ENCODE measurements at places on chromosomes 13 and 19.

DNA sequence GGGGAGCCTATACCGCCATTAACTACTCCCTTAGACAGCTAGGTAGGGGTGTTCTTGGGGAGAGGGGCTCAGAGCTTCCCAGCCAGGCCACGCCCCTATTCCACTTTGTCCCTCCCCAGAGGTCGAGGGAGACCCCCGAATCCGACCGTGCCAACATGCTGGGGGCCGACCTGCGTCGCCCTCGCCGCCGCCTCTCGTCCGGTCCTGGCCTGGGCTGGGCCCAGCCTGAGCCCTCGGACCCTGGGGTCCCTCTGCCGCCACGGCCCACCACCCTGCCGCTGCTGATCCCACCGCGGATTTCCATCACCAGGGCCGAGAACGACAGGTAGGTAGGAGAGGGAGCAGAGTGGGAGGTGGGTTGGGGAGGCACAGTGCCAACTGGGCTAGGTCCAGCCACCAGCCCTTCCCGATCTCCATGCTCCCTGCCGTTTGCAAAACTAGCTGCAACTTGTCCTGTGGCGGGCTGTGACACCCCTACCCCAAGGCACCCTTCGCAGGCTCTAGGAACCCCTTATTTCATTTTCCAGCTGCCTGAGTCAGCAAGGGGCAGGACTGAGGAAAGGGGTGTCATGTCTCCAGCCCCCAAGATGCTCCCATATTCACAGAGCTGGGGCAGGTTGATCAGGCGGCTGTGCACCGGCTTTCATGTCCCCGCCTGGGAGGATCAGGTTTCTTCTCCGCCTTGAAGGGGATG lies 2.6 kb upstream of the PDE4A start:
- DNase-seq: no peak

GRCh38 chr13:93473441-93474270 lies 247.0 kb downstream of the GPC6 start:
- DNase-seq: no peak

- DNase-seq: no peak
Observed at GRCh38 chr13:33445476-33445875, 159.9 kb upstream of the STARD13 start.

GRCh38 chr19:33193865-33194362 lies at the start of gene LRP3:
LRP3 (plus strand) TSS chr19:33194330; CDS start chr19:33194786, 456 bp downstream.
- DNase-seq: no peak

GRCh38 chr13:23848646-23849141 lies 40.5 kb downstream of the MIPEP start:
- no peak for DNase-seq

- no peak for DNase-seq
Observed at GRCh38 chr19:39554701-39555311, 14.8 kb upstream of the EID2 start.

DNA sequence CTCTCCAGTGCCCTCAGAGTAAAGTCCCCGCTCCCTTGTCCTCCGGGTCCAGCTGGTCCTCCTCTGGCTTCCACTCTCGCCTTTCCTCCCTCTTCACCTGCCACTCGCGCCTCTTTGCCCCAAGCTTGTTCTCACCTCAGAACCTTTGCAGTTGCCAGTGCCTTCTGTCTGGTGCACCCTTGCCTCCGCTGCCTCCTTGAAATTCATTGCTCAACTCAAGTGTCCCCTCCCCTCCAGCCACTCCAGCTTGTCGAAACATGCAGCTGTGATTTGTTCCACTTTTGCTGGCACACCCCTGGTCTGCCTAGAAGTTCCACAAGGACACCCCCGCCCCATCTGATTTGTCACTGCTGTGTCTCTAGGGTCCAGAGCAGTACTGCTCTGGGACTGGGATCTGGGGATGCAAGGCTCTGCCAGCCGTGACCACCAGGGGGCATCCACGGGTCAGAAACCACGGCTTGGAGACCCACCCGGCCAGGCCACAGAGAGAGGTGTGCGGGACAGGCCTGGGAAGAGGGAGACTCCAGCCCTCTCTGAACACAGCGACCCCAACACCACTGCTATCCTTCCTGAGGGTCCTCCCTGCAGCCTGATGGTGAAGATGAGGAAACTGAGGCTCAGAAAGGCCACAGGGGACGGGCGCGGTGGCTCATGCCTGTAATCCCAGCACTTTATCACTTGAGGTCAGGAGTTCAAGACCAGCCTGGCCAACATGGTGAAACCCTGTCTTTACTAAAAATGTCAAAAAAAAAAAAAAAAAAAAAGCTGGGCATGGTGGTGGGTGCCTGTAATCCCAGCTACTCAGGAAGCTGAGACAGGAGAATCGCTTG lies 49.9 kb downstream of the AP1M1 start:
- peak; percentile 40 for DNase-seq

Data from T-helper 22 cell (primary cell).